ENCODE measurements at places on chromosomes 2 and 18. TPM values are rescaled to one million over a fixed set of nuclear protein-coding genes. Genes with fewer than 3 reads are reported as not detected.

GRCh38 chr2:69123182-69123581 lies 110.2 kb downstream of the ANTXR1 start:
- DNase-seq, result no peak

- DNase-seq, result no peak
These were observed 9.6 kb downstream of the MRPL30 start for GRCh38 chr2:99190548-99190947.

- no peak for DNase-seq
These were observed 241.5 kb downstream of the ICOS start for GRCh38 chr2:204177977-204178522.

GRCh38 chr18:25360301-25360899 lies 8.4 kb upstream of the ZNF521 start:
- DNase-seq, result no peak

GRCh38 chr2:178479758-178480226 lies 465 bp upstream of the PLEKHA3 start:
- DNase-seq, result no peak

GRCh38 chr2:209936106-209936666 lies 66.3 kb upstream of the RPE start:
- no peak for DNase-seq

DNA sequence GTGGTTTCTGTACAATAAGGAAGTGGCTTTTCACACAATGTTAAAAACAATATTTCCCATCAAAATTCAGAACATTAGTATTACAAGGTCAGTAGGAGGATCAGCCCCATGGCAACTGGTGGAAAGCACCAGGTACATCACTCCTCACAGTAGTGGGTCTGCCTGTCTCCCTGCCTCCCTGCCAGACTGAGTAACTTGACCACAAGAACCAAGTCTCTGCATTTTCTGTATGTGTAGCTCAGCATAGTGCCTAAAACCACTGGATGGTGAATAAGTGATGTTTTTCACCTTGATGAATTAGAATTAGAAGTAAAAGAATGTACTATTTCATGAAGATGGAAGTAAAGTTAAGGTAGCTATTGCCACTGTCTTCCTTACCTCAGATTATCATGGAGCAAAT lies 4.1 kb upstream of the WDR7 start:
- DNase-seq, result no peak

DNA sequence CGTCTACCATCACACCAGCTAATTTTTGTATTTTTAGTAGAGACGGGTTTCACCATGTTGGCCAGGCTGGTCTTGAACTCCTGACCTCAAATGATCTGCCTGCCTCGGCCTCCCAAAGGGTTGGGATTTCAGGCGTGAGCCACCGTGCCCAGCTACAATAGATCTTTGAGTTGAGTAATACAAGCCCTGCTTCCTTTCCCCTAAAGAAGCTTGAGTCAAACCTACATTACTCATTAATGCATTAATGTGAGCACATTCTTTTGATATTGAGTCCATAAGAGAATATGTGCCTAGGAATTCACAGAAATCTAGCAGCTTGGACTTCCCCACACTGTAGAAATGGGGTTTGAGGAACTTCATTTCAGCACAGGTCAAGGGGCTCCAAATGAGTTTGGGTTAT lies 39.6 kb downstream of the PSMG2 start:
- DNase-seq, result no peak

DNA sequence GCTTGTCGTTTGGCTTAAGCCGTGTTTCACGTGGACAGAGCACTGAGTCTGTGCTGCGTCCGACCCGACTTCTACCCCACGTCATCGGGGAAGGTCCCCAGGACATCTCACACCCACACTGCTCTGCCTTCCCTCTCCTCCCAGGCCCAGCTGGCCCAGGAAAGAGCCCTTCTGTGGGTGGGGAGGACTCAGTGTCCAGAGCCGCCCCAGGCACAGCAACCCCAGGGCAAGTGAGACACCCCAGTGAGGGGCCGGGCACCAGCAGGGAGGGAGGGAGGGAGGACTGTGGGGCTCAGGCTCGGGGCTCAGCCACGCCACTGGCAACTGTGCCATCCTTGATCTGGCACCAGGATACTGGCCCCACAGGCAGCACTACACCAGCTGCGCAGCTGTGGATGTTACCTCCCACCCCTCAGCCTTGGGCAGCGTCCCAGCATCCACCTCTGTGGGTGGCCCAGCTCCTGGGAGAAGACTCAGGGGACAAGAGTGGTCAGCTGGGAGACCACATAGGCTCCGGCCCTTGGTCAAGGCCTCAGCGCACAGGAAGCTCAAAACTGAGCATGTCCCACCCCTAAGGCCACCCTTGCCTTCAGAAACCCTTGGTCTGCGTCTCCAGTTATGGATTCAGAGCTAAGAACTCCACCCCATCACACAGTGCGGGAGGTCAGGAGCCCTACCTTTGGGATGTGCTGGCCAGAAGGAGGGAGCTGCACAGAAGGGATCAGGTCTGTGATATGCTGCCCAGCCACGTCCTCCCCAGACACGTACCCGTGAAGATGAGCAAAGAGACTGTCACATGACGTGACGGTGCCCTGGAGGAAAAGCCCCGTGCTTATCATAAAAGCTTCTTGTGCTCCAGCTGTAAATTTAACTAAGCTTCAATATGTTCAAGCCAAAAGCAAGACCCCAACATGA lies 11.7 kb downstream of the PASK start:
- no peak for DNase-seq

- peak; percentile 2 for DNase-seq
These were observed 70.3 kb upstream of the CWC22 start for GRCh38 chr2:180077295-180077906.

GRCh38 chr2:238271061-238271554 lies 17.3 kb downstream of the PER2 start:
- DNase-seq, result no peak

- no peak for DNase-seq
These were observed 172.0 kb upstream of the SERPINE2 start for GRCh38 chr2:224211181-224211480.

- no peak for DNase-seq
These were observed 153.3 kb upstream of the NOSTRIN start for GRCh38 chr2:168649105-168649504.

DNA sequence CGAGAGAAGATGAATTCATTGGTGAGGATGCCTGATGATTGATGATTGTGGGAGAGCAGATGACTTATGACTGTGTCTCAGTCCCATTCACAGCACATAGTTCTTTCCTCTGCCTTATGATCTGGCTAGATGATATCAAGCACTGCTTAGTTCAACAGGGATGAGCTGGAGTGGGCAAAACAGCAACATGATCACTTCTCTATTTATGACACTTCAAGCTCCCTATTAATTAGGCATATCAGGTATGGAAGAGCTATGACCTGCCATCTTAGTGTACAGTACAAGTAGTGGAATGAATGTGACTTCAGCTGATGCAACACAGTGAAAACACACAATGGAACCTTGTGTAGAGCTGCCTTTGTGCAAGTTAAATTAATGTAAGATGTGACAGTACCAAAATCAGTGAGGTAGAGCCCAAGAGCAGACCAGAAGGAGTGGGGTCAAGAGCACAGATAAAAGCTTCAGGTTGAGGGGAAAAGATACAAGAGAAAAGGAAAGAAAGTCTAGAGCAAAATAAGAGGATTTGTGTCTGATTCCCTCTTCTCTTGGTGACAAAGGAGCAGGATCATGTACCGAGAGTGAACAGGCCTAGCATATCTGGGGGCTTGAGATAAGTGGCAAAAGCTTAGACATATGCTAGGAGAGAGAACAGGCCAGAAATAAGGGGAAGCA lies 93.0 kb upstream of the MYO3B start:
- DNase-seq, result no peak

GRCh38 chr18:50982802-50983179 lies 15.0 kb downstream of the ELAC1 start:
- no peak for DNase-seq

DNA sequence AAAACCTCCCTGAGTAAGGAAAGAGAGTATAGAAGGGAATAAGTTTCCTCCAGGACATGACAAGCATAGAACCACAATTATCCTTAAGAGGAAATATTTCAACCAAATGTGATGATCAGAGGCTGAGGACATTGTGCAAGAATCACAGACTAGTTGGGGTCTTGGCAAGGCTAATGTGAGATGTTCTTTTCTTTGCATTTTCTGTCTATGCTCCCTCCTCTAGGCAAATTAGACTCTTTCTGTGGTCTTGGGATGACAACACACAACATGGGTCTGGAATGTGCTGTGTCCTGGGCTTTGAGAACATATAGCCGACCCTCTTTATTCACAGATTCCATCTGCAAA lies 32.0 kb upstream of the IL1RL1 start:
- DNase-seq, result no peak

GRCh38 chr18:74506448-74507084 lies 10.4 kb downstream of the CNDP2 start:
- DNase-seq, result no peak

DNA sequence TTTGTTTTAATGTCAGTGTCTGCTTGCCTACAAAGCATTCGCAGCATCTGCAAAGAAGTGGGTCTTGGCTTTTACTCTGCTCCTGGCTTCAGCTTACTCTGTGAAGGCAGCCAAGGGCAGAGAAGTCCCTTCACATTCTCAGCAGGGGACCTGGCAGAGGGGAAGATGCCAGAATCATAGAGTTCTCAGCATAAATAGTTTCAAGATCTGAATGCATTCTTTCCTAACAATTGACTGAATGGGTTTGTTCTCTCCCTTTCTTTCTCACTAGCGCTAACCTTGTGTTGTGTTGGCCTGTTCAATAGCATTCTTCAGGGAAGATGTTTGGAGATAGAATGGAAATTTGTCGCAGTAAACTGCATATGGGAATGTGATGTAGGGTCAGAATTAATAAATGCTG lies 106.9 kb downstream of the FARSB start:
- no peak for DNase-seq

DNA sequence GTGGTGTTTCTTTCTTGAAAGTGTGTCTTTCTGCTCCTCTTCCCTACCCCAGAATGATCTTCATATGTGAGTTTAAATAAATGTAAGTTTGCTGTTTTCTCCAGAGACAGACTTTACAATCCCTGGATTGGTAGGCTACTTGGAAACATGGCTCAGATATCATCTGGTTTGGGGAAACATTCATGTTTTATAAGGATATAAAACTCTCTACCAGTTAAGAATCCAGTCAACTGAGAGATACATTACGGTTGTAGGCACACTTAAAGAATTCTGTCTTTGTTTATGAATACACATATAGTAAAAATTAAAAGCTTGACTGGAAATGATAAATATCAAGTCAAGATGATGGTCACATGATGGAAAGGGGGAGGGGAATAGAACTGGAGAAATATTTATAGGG lies 739.3 kb downstream of the SLC4A3 start:
- DNase-seq, result no peak

GRCh38 chr18:59123588-59124369 lies 15.9 kb upstream of the SEC11C start:
- DNase-seq, result peak; percentile 56

GRCh38 chr2:174888146-174888545 lies 117.0 kb downstream of the CHN1 start:
- DNase-seq, result no peak

GRCh38 chr2:219868635-219869034 lies 241.2 kb downstream of the SLC4A3 start:
- DNase-seq, result no peak

GRCh38 chr2:58644451-58644850 lies 403.3 kb upstream of the FANCL start:
- DNase-seq, result no peak

DNA sequence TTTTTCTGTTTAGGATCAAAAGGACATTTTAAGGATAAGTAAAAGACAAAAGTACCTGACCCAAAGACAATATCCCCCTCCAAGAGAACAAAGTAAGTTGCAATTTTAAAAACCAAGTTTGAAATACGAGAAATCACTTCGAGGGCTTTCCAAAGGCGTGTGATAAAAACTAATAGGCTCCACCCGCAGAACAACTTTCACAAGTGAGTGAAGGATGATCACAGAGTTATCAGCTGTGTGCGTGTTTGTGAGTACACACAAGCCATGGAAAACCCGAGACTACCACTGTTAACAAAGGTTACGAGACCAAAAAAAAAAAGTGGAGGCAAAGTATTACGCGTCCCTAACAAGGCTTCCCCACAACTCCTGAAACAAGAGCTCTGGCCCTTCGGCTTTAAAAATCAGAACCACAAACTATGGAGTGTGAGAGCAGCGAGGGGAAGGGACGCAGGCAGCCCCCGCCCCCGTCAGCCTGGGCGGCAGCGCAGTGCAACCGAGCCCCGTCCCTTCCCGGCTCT lies 719 bp downstream of the SMAD2 start:
- no peak for DNase-seq

DNA sequence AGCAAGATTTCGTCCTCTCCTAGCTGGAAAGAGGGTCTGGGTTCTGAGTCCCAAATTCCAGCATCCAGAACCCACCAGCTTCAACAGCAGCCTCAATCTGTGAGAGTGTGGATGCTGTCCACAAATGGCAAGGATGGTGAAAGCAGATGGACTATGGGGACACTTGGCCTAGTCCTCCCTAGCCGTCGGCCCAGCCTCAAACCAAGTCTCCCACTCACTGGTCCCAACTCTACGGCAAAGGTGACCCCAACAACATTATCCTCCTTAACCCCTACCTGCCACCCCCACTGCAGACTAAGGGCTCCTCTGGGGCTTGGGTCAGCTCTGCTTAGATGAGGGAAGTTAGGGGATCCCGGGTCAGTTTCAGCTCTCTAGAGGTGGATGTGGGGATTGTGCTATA lies 57.3 kb downstream of the TNS1 start:
- DNase-seq, result no peak

- no peak for DNase-seq
These were observed 65.8 kb downstream of the NDUFA10 start for GRCh38 chr2:239959059-239959971.

GRCh38 chr2:238573916-238574315 lies 147.2 kb downstream of the ASB1 start:
- DNase-seq, result no peak

DNA sequence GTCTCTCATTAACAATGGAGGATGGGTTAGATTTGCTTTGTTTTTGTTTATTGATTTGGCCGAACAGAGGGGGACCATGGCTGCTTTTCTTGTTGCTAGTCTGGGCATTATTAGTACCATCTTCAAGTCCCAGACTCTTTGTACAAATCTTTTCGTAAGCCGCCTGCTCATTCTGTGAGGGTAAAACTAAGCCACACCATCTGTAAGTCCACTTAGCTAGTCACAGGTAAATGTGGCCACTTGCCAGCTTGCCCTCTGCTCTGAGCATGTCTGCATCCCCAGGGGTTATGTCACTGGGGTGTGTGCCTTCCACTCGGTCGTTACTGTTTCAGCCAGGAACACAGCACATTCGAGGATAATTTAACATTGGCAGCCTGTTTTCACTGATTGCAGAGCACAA lies 85.6 kb downstream of the SMIM21 start:
- DNase-seq, result no peak

GRCh38 chr18:13337369-13337768 lies 118.8 kb downstream of the LDLRAD4 start:
- DNase-seq, result no peak

ANKRD62 gene
- not detected for total RNA-seq

IGFBP5 gene
- total RNA-seq, result 111 TPM

NCKAP5 gene
- total RNA-seq, result 0.58 TPM

MCEE gene
- 2.4 TPM for total RNA-seq

EMILIN2 gene
- 13.2 TPM for total RNA-seq

IFIH1 gene
- total RNA-seq, result 8.4 TPM

RAB27B gene
- total RNA-seq, result 1.7 TPM

BOLL gene
- not detected for total RNA-seq

G6PC2 gene
- not detected for total RNA-seq

ZNF521 gene
- 12.2 TPM for total RNA-seq

ACADL gene
- total RNA-seq, result 0.51 TPM

SULT1C3 gene
- total RNA-seq, result not detected

LIMS4 gene
- total RNA-seq, result 2.0 TPM

HTR2B gene
- total RNA-seq, result not detected

NIFK gene
- 60.8 TPM for total RNA-seq

RIT2 gene
- not detected for total RNA-seq

DNAJC10 gene
- 89.5 TPM for total RNA-seq

CAPN14 gene
- 0.46 TPM for total RNA-seq
